ENCODE measurements at places on chromosomes 16 and 17.

GRCh38 chr17:1058423-1059130 lies 61.6 kb downstream of the TIMM22 start:
- peak; percentile 17 for DNase-seq

GRCh38 chr17:38892083-38892482 lies 22.2 kb downstream of the LASP1 start:
- DNase-seq: no peak

DNA sequence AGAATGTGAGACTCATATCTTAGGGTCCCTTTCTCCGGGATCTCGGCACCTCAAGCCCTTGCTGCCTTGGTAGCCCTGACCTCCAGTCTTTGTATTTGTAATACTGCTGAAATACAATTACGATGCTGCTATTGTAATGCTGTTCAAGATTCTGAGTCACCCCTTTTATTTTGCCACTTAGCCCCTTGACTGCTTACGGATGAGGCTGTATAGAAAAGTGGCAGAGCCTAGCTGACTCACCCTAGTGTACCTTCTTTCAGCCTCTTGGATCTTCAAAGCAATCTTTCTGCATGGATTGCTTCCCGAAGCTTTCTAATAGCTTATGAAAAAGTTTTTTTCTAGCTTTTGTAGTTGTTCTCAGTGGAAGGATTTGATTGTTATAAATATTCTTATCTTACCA lies 187.9 kb downstream of the KCNJ2 start:
- DNase-seq: no peak

DNA sequence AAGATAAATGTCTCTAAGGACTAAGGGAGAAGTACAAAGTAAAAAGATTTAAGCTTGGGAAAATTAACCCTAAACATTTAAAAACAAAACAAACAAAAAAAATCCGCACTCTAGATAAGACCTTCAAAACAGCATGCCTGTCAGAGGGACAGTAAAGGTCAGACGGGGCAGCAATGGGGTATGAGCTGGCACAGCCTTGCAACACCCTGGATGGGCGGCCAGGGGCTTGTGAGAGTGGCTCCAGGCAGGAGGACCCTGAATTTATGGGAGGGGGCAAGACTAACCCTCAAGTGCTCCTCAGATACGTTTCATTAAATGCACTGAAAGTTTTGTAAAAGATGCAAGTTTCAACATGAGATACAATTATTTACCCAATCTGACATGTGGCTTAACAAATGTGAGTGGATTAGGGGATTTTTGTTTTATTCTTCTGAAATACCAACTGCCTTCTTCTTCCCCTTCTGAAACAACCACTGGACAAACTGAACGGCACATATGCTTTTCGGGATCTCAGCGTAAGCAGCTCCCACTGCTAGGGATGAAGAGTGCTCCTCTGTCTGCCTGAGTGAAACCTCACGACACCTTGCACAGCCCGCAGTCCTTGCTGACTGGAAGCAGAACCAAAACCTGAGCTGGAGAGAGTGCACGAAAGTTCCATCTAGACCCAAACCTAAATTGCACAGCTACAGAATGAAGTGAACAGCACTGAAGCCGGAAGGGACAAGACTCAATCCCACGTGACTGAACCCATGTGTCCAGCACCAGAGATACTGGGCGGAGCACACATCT lies 128.4 kb downstream of the ANKRD11 start:
- no peak for DNase-seq

- no peak for DNase-seq
Measured at GRCh38 chr16:27387724-27388123, 14.2 kb upstream of the IL21R start.

DNA sequence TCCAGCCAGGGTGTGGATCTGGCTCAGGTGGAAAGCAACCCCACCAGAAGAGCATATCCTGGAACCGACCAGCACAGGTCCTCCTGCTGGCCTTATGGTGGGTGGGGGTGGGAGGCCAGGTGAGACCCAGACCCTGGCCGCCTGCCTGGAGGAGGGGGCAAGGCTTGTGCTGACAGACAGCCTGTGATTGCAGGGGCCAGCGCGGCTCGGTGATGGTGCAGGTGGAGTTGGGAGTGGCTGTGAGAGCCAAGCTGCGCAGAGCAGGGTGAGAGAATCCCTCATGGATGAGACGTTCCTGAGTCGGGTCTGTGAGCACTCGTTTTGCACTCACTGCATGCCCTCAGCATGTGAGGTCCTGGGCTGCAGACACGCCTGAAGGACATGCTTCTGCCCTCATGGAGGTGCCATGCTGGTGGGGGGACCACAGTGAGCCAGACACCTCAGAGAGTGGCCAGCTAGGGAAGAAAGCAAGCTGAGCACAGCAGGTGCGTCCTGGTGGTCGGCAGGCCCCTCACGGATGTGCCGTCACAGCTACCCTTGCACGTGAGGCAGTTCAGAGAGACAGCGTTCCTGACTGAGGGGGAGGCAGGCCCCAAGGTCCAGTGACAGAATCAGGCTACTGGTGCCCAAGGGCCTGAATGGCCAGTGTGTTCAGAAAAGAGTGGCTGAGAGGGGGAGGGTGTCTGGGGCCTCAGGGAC lies 3.8 kb upstream of the KCNJ12 start:
- DNase-seq: no peak

- DNase-seq: no peak
Measured at GRCh38 chr16:87053016-87053982, 263.9 kb downstream of the C16orf95 start.
